ENCODE measurements at places on chromosomes 4 and X. TPM values are rescaled to one million over a fixed set of nuclear protein-coding genes. Genes with fewer than 3 reads are reported as not detected.

The SUPT20HL2 gene
- not detected for total RNA-seq

DNA sequence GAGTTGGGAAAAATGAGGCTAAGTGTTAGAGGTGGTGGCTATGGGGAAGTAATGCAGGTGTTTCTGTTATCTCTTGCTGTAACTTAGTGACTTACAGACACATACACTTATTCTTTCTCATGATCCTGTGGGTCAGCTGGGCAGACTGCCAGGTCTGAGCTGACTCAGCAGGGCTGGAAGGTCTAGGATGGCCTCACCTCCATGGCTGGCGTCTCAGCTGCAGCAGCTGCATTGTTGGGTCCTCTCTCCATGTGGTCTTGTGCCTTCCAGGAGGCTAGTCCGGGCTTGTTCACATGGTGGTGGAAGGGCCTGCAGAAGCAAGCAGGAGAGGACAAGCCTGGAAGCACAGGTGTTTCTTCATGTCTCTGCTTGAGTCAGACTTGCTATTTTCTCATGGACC lies 172.7 kb downstream of the NHS start:
- DNase-seq, result no peak
- H3K4me3 ChIP-seq, result no peak overlapping the region
- H3K27ac ChIP-seq, result no peak overlapping the region
- H3K36me3 ChIP-seq, result no peaks in the 10 kb centered on the region
- H3K27me3 ChIP-seq, result no peaks in the 10 kb centered on the region

The ALPK1 gene
- 32.4 TPM for total RNA-seq

The TLR2 gene
- not detected for total RNA-seq

- H3K36me3 ChIP-seq, result no peaks in the 10 kb centered on the region
- no peaks in the 10 kb centered on the region for H3K27me3 ChIP-seq
- no peak for DNase-seq
- H3K27ac ChIP-seq, result peak within 1 kb of the TSS; percentile 91
- peak within 1 kb of the TSS; percentile 73 for H3K4me3 ChIP-seq
- peaks cover 16% of the 10 kb centered on the region for H3K4me1 ChIP-seq
Observed at GRCh38 chrX:53422861-53423306, at the start of gene RIBC1. RIBC1 (plus strand) TSS chrX:53422873; CDS start chrX:53426277, 3,404 bp downstream.

The H2AZ1 gene
- 544 TPM for total RNA-seq

All from Karpas-422 (cell line).